ENCODE measurements at places on chromosomes 1 and 21.

- DNase-seq, result no peak
Measured at GRCh38 chr1:119898981-119899720, 2.8 kb upstream of the ADAM30 start.

DNA sequence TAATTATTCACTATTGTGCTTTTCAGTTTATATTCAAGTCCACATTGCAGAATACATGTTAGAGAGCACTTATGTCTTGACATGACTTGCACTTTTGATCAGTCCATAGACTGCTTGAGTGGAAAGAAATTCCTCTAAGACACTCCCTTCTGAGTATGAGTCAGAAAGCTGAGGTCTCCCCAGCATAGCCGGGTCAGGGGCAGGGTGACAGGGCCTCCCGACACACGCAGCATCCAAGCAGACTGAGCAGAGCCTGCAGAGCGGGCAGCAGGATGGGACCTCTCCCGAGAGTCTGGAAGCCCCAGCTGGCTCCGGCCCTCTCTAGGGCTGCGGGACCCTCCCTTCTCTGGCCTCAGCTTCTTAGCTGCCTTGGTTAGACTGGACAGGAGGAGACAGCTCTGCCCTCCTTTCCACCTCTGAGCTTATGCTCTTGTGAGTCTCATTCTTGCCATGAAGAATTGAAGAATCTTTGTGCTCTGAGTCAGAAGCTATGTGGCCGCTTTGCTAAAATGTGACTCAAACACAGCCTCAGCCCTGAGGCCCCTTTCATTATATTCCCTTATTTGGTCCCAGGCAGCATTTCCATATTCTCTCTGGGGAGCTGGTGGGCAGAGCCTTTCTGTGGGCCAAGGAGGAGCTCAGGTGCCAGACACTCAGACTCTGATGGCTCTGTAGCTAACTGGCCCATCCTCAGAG, 11.2 kb upstream of the CAPN2 start:
- peak; percentile 97 for DNase-seq

- no peak for DNase-seq
Measured at GRCh38 chr1:208820580-208821212, 576.5 kb upstream of the PLXNA2 start.

DNA sequence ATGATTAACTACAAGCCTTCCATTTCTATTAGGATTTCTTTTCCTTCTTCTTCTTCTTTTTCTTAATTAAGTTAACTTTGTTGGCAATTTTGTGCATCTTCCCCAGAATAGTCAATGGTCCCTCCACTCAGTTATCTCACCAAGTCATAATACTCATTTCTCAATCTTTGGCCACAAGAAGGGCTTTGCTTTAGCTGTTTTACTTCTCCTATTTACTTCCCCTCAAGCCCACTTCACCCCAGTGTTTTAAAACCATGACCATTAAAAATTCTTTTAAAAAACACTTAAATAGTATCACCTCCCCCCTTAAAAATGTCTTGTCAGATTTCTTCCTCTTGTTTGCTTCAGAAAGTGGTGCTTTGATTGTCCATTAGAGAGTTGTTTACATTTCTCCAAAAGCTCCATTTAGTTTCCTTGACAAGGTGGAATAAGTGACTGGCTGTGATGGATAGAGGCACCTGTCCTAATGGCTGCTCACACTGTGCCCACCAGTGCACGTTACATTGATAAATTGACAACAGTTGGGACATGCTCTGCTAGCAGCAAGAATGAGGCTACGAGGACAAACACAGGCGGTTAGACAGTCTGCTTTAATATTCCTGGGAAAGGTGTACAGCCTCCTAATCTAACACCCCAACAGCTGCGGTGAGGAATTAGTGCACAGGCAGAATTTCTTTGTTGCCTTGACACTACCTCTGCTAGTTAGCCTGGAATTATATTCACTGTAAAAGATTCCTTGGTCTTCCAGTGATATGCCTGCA, 354.7 kb downstream of the LMO4 start:
- no peak for DNase-seq

DNA sequence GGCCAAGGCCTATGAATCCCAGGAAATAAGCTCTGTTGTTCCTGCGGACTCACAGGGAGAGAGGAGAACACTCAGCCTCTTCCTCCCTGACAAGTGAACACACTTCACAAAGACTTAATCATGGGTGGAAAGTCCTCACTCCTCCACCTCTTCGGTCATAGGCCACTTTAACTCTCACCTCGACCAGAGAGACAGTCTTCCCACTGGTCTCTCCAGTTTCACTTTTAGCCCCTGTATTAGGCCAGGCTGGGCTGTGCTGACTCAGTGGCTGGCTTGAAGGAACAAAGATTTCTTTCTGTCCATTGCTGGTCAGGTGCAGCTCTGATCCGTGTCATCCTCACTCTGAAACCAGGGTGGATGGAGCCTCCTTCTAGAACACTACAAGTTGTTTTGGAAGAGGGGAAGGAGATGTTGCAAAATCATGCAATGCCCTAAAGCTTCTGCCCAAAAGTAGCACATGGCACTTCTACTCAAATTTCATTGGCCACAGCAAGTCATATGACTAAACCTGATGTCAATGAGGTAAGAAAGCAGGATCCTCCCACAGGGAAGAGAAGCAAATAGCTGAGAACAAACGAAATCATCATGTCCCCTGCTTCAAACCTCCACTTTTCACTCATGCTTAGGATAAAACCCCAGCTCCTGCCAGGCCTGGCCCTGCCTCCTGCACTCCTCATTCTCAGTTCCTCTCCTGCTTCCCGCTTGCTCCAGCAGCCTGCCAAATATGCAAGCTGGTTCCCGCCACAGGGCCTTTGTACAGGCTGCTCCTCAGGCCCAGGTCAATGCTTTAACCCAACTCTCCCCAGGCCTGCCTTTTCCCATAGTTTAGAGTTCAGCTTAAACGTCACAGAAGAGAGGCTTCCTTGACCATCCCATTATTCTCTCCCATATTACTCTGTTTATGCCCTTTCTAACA, 150.5 kb upstream of the RUNX3 start:
- no peak for DNase-seq

- DNase-seq, result no peak
Measured at GRCh38 chr1:237393632-237394031, 351.6 kb downstream of the RYR2 start.

DNA sequence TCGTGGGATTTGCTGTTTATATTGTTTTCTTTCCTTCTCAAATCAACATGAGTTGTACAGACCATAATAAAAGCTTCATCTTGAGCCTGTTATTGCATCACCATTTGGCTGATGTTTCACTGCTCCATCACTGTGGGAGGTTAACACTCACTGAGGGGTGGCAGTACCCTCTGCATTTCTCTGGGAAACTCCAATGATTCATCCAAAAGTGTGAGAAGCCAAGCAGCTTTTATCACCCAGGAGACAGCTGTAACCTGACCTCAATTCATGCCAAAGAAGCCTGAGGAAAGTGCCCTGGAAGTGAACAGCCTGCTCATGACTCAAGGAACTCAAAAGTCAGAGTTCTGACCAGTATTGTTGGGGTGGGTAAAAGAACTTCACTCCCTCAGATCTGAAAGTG, 84.1 kb downstream of the GPR88 start:
- peak; percentile 95 for DNase-seq

- no peak for DNase-seq
Measured at GRCh38 chr1:88321706-88322105, 362.4 kb upstream of the PKN2 start.

- no peak for DNase-seq
Measured at GRCh38 chr1:167573035-167573434, 19.5 kb upstream of the CREG1 start.

DNA sequence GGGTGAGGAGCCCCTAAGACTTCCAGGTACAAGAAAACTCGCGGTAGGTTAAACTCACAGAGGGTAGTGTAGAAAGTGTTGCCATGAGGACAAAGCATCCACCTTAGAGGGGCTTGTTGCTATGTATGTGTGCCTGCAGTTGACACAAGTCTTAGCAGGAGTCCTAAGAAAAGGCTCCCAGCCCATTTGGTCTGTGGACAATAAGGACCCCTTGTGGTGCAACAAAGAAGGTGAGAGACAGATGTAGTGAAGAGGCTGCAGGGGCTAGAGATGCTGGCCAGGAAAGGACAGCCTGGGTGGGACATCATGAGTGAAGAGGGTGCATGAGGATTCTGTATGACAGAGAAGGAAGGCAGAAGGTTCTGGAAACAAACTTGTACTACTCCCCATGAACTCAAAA, 36.3 kb upstream of the IL10 start:
- no peak for DNase-seq
